ENCODE measurements at places on chromosomes 2 and 18.

DNA sequence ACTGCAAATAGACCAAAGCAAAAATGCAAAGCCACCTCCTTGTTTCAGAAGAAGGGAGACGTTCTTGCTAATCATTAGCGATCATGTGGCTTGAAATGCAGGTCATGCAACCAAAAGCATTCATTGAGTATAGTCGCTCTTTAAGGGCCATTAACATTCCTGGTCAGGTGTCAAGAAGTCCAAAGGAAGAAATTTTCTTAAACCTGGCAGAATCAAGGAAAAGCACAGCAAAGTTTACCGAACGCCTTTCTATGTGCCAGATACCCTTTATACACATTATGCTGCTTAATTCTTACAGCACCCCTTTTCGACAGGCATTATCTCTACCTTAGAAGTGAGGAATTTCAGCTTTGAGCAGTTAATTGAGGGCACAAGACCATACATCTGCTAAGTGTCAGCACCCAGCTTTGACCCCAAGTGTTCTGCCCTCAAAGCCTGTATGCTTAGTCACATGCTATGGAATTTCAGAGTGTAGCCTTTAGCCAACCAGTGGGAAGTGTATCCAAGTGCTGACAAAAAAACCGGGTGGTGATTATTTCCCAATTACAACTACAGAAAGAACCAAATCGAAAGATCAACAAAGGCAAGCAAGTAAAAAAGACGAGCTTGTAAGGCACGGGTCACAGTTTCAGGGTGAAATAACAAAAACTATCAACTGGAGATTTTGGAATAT, 70.8 kb downstream of the EPHA4 start:
- DNase-seq, result peak; percentile 58

DNA sequence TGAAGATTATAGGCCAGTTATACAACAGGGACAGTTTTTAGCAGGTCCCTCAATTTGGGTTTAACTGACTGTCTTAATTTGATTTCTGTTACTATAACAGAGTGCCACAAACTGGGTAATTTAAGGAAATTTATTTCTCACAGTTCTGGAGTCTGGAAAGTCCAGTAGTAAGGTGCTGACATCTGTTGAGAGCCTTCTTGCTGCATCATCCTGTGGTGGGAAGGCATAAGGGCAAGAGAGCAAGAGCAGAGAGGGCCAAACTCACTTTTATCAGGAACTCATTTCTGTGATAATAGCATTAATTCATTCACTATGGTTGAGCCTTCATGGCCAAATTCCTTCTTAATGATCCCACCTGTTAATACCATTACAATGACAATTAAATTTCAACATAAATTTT, 36.5 kb downstream of the DIS3L2 start:
- DNase-seq, result no peak

DNA sequence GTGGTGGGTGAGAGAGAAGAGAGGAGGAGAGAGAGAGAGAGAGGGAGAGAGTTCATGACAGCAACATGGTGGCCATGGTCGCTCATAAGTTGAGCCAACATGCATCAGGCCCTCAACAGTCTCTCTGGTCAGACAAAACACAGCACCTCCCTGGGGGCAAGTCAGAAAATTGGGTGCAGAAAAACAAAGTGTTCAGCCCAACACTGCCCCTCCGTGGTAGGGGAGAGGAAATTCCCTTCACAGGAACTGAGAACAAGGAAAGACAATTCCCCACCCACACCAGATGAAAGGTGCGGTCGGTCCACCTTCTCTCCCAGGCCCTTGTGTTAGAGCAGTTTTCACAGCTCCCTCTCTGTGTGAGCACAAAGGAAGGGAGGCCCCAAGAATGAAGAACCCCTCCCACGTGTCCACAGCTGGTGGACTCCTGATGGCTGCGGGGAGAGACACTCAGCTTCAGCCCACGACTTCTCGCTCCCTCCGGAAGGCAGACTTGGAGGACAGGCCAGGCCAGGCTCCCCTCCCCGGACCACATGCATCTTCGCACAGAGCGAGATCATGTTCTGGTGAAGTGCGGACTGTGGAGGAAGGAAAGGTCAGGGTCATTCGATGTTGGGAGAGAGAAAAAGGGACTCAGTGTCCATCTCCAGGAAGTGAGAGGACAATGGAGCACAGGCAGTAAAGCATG, 181.7 kb downstream of the ANAPC1 start:
- no peak for DNase-seq

- no peak for DNase-seq
These were observed 558 bp upstream of the CYP26B1 start for GRCh38 chr2:72148003-72148836.

DNA sequence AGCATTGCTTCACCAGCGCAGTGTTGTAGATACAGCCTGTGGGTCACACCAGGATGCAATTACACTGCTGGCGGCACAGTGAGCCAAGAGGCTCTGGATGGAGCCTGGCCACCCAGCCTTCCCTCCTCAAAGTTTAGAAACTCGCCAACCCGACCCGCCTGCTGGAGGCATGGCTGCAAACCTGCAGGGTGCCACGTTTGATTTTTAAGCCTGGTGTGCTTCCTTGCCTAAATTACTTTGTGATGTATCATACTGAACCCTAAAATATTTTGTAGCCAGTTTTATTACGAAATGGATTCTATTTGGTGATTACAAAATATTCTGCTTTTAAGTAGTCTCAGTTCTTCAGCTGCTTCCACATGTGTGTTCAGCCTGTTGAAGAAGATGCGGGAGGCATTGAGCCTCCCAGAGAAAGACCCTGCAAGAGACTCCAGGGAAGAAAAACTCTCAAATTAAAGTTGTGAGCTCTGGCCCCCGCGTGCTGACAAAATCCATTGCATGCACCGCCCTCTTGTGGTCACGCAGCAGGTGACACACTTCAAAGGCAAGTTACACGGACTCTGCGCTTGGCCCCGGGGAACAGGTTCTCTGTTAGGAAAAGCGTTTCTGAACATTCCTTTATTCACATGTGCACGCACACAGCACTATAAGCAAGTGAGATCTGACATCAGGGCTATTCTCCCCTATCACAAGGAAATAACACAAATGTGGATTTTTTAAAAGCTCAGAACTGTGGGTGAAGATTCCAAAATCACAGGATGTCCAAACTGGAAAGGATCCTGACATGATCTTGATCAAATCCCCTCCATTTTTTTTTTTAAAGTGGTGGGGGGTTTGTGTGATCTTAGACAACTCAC, 63.0 kb upstream of the TWIST2 start:
- DNase-seq, result peak; percentile 54

GRCh38 chr2:26002632-26003310, 20.5 kb upstream of the KIF3C start:
- no peak for DNase-seq

- DNase-seq, result peak; percentile 31
These were observed 483 bp downstream of the OSBPL6 start for GRCh38 chr2:178194600-178195389.

- DNase-seq, result no peak
These were observed 110.6 kb downstream of the TRABD2A start for GRCh38 chr2:84770280-84770679.

- DNase-seq, result no peak
These were observed 172.3 kb downstream of the ALPK2 start for GRCh38 chr18:58456625-58457024.

DNA sequence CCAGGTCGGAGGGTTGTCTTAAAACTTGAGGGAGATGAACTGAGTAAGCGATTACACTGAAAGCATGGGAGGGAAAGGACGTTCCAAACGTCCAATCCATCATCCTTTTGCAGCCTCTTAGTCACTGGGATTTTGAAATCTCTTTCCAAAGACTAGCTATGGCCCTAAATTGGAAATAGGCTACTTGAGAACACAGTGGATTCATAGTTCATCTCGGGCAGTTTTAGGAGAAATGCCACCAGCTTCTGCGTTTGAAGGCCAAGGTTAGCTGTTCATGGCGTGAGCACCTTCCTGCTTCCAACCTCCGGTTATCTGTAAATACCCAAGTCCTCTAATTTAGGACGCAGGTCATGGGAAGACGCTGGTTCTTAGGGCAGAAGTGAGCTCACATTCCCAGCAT, 821 bp upstream of the EML6 start:
- peak; percentile 73 for DNase-seq

- no peak for DNase-seq
These were observed 1.3 kb upstream of the LRP2 start for GRCh38 chr2:169363560-169364150.

DNA sequence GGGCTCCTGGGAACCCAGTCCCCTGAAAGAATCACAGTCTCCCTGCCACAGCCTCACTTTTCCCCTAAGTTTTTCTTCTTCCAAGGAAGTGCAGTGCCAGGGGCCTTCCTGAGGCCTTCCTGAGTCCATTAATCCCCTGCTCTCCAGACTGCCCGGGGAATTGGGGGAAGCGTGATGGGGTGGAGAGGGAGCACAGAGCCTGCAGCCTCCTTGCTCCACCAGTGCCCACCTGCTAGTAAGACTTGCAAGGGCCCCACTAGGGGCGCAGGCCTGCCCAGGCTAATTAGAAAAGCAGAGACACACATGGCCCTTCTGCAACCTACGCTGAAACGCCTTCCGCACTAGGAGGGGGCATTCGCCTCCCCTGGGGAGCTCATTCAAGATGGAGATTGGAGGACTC, 110.6 kb downstream of the MRO start:
- DNase-seq, result no peak

DNA sequence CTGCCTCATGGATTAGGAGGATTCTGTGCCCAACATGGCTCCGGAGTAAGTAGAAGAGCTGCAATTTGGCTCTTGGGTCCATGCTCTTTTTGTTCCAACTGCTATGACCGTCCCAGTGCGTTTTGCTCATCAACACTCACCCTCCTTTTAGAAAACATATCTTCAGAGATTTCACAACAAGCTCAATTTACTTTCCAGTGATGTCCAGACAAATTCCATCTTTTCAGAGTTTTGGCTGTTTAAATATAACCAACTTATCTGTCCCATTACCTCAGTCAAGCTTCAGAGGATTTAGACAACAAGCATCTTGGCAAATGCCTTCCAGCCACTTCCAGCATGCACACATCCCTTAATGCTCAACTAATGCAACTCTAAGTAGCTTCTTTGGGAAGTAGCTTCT, 6.9 kb upstream of the SLC14A2 start:
- DNase-seq, result no peak

DNA sequence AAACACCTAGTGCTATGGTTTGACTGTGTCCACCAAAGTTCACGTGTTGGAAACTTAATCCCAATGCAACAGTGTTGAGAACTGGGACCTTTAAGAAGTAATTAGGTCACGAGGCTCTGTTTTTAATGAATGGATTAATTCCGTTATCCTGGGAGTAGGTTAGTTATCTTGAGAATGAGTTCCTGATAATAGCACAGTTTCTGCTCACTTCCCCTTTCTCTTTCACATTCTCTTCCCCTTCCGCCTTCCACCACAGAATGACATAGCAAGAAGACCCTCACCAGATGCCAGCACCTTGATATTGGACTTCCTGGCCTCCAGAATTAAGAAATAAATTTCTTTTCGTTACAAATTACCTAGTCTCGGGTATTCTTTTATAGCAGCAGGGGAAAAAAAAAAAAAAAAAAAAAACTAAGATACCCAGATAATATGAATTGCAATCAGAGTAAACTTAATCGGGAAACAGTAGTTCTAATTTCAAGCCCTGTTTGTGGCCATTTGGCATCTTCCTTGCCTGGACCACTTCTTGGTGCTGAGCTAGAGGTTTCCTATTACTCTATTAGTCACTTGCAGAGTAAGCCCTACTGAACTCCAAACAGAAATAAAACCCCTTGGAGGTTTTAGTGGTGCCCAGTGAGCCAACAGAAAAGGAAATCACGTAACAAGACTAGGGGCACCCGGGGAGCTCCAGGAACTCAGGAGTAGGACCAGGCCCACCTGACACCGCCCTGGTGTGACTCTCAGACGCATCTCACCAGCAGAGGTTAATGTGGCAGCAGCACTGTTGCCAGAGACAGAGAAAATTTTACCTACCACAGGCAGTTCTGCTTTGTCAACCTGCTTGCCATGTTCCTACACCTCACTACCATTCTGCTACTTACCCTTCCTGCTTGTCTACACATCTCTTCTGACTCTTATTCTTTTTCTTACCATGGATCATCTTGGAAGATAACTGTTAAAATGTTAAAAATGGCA, 147.6 kb upstream of the CAB39 start:
- peak; percentile 17 for DNase-seq

- DNase-seq, result no peak
These were observed 553.4 kb downstream of the TNS1 start for GRCh38 chr2:217449444-217449843.

DNA sequence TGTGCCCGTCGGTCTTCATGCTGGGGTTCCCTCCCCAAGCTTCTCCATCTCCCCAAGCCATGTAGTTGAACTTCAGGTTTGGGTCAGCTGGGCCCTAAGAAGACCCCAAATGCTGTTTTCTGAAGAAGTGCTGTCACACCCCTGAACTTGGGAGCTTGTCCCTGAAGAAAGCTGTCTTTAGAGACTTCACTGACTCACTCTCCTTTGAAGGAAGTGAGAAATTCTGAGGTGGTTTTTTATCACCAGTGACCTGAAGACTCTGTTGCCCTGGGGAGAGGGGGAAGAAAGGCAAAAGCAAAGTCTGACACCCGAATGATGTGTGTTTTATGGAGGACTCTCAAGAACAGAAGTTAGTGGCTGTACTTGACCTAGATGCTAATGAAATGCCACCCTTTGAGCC, 83.6 kb upstream of the BCL2L11 start:
- DNase-seq, result no peak

DNA sequence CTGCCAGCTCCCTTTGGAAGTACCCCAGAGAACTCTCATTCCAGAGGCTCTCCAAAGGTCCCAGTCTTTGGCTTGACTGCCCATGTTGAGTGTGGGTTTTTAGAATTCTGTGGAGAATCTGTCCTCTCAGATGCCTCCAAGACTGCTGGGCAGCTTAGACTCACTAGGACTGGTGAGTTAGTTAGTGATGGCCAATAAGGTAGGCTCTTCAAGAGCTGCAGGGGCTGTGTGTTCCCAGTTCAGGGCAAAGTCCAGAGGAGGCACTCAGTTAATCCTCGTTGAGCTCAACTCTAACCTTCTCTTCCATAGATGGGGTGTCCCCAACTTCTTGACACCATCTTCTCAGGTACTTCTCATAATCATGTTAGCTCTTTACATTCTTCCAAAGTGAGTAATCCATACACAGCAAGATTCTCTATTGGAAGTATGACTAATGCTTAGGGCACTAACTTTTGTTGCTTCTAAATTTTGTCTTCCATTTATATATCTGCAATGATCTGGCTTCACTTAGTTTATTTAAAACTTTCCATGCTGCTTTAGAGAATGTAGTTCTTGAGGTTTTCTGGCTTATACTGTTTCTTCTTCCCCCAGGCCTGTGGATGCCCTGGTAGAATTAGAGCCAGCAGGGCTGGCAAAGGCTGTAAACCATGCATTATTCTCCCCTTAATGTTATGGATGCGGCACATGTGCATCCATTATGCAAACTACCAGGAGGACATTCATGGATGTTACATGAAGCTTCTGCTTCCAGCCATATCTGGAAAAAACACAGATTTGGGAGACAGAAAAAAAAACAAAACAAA, 88.9 kb downstream of the POLE4 start:
- DNase-seq, result no peak
